Gastroesophageal sphincter (tissue), 4 donors: ENCODE measurements at places on chromosomes 12 and 14. TPM values are rescaled to one million over a fixed set of nuclear protein-coding genes. Genes with fewer than 3 reads are reported as not detected.

IL22 gene
- not detected for total RNA-seq

GRCh38 chr12:123723011-123723410 lies 10.9 kb downstream of the ATP6V0A2 start:
- no peak overlapping the region for H3K27ac ChIP-seq
- no peaks in the 10 kb centered on the region for H3K27me3 ChIP-seq
- H3K36me3 ChIP-seq: peaks cover 98% of the 10 kb centered on the region
- no peaks in the 10 kb centered on the region for H3K4me1 ChIP-seq
- H3K4me3 ChIP-seq: no peak overlapping the region

DNA sequence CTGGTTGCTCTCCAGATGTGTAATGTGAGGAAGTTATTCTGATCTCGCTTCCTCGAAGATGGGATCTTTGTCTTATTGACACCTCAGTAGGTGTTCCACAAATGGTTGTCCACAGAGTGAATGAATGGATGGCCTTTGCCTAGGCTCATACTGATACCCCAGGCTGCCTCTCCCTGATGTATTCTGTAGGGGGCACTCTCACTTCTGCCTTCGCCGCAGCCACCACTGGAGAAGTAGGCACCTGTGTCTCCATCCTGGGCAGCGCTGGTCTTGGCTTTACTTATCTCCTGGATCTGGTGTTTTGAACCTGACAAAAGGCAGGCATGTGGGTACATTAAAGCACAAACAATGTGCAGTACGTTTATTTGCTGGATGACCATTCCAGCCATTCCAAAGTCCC lies 82.1 kb downstream of the ZFP36L1 start:
- H3K36me3 ChIP-seq: no peaks in the 10 kb centered on the region
- peaks cover 13% of the 10 kb centered on the region for H3K4me1 ChIP-seq
- H3K4me3 ChIP-seq: no peak overlapping the region
- ATAC-seq: no peak

- H3K27me3 ChIP-seq: no peaks in the 10 kb centered on the region
- H3K27ac ChIP-seq: no peak overlapping the region
- no peak for ATAC-seq
- peaks cover 11% of the 10 kb centered on the region for H3K4me1 ChIP-seq
Measured at GRCh38 chr14:90496379-90496778, 99.5 kb downstream of the CALM1 start.

GRCh38 chr12:94977766-94978468 lies 25.6 kb downstream of the NDUFA12 start:
- H3K36me3 ChIP-seq: no peaks in the 10 kb centered on the region
- ATAC-seq: no peak
- peaks cover 4% of the 10 kb centered on the region for H3K4me1 ChIP-seq
- H3K27me3 ChIP-seq: no peaks in the 10 kb centered on the region
